ENCODE measurements at places on chromosomes 11 and 22.

DNA sequence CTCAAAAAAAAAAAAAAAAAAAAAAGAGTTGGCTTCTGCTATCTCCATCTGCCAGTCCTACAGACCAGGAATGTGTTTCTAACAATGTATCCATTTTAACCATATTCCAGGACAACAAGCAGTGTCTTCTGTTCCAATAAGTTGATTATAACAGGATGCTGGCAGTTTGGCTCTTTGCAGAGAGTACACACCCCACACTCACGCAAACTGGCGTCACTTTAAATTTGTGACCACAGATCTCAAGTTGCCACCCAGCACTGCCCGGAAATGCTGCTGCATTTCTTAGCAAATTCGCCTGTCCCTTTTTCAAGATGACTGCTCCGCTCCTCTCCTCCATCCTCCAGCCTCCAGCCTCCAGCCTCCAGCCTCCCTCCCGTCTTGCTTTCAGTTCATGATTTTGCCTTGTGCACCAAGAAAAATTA is 44.3 kb downstream of the SCGB1A1 start:
- DNase-seq = no peak

GRCh38 chr11:61472282-61472681 is 36.3 kb upstream of the LRRC10B start:
- no peak for DNase-seq

DNA sequence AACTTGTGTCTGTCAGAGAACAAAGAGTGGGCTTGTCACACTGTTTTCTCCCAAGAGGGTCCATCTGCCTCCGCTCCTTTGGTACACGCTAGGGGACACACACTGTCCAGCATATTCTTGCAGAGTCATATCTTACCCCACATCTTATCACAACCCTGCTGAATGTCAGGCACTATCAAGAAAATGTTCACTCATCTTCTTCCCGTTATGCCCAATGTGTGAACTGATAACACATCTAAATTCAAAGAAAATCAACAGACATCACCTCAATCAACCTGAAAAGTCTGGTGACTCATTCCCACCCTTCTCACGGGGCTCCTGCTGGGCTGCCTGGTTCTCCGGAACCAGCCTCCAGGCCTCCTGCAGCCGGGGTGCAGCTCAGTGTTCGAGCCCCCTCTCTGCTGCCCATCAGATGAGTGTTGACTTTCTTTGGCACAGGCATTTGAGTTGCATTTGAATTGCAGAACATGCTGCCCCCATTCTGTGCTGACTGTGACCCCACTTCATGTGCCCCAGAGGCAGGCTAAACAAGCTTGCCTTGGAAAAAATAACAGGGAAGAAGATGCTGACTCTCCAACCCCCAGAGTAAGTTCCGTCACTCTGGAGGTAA is 19.4 kb downstream of the GRAP2 start:
- peak; percentile 54 for DNase-seq

DNA sequence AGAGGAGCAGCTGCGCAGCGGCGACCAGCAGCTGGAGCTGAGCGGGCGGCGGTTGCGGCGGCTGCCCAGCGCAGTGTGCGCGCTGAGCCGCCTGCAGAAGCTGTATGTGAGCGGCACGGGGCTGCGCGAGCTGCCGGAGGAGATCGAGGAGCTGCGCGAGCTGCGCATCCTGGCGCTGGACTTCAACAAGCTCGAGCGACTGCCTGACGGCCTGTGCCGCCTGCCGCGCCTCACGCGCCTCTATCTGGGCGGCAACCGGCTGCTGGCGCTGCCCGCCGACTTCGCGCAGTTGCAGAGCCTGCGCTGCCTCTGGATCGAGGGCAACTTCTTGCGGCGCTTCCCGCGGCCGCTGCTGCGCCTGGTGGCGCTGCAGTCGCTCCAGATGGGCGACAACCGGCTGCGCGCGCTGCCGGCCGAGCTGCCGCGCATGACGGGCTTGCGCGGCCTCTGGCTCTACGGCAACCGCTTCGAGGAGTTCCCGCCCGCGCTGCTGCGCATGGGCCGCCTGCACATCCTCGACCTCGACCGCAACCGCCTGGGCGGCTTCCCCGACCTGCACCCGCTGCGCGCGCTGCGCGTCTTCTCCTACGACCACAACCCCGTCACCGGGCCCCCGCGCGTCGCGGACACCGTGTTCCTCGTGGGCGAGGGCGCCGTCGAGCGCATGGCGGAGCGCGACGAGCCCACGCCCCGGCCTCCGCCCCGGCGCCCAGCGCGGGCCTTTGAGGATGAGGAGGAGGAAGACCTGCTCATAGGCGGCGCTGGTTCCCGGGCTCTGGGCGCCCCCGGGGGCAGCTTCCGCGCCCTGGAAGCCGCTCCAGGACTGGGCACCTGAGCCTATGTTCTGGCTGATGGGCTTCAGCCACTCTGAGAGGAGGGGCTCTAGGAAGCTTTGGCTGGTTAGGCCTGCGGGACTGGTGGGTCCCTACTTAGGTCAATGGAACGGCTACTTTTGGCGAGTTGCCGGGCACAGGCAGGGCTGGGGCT is 787 bp downstream of the LRRC10B start:
- peak; percentile 58 for DNase-seq

- DNase-seq = no peak
These were observed 16.6 kb downstream of the CYTH4 start for GRCh38 chr22:37298748-37299495.

Measured in activated CD4-positive, alpha-beta T cell treated with anti-CD3 and anti-CD28 coated beads for 24 hours (primary cell).